ENCODE measurements at places on chromosomes 7 and 10. TPM values are rescaled to one million over a fixed set of nuclear protein-coding genes. Genes with fewer than 3 reads are reported as not detected.

The HYAL4 gene
- 0.11 TPM for polyA plus RNA-seq

The OR13A1 gene
- polyA plus RNA-seq: 0.32 TPM

The DDX50 gene
- polyA plus RNA-seq: 34.2 TPM

The GARS1 gene
- 112 TPM for polyA plus RNA-seq

The HOXA4 gene
- 56.1 TPM for polyA plus RNA-seq

The NUTM2E gene
- polyA plus RNA-seq: not detected

The FRMPD2 gene
- polyA plus RNA-seq: 14.9 TPM

The PNLIPRP1 gene
- polyA plus RNA-seq: not detected

The EVX1 gene
- 1.3 TPM for polyA plus RNA-seq

The ERVW-1 gene
- polyA plus RNA-seq: 1.7 TPM

The INMT gene
- polyA plus RNA-seq: 0.99 TPM

The CARD11 gene
- 1.2 TPM for polyA plus RNA-seq

The MUC12 gene
- polyA plus RNA-seq: 2.2 TPM

The NET1 gene
- polyA plus RNA-seq: 63.7 TPM

The NKX1-2 gene
- 1.9 TPM for polyA plus RNA-seq

Data from spinal cord (tissue), 10 donors.